ENCODE measurements at places on chromosomes 6 and 20.

DNA sequence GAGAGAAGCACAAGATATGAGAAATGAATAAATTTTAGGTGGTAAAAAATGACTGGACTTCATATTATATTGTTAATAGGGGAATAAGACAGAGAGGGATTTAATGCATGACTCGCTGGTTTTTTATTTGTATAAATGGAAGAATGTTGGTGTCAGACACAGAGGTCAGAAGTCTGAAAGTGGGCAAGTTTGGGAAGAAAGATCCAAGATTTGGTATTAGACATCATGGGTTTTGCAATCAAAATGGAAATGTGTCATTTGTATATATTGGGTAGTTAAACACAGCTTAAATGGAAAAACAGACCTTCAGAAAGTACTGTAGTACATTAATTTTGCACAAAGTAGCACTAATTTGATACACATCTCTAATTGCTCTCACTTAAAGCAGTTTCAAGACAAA is 96.2 kb downstream of the EYA4 start:
- no peak for DNase-seq

DNA sequence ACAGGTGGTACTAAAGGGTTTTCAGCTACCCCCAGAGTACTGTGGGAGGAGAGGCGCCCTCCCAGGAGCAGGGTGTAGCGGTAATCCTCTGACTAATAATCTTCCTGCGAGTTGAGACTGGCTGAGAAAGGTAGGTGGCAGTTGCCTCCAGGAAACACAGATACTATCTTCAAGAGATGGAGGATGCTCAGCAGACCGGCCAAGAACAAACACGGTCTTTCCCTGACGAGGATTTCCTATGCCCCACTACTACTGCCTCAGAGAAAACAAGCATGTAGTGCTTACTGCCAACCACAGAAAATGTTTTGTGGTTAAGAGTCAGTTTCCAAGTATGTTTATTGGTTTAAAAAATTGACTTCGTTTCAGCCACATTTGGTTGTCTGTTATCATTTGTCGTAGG is 26.8 kb downstream of the C6orf89 start:
- DNase-seq, result peak; percentile 48

GRCh38 chr20:4937407-4938319 is 63.6 kb downstream of the SLC23A2 start:
- no peak for DNase-seq

DNA sequence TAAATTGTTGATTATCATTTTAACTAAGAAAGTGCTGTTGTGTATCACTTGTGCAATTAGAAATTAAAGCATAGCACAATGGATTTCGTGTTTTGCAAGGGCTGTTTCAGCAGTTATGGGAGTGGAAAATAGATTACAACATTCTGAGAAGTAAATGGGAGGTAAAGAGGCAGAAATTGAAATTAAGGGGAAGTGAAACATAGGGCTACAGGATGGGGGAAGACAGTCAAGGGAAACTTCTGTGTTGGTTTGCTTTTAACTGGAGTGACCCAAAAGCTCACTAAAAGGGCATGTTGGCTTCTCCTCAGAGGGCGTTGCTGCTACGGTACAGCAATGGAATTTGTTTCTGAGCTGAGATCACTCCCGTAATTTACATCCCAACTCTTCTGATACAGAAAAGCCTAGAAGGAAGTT is 147.5 kb downstream of the BCAS1 start:
- DNase-seq, result no peak

GRCh38 chr6:42929821-42930360 is 611 bp downstream of the CNPY3 start:
- DNase-seq, result peak; percentile 53

GRCh38 chr6:83370567-83370966 is 60.3 kb downstream of the ME1 start:
- DNase-seq, result no peak

Data from activated T-cell treated with anti-CD3 and anti-CD28 coated beads for 48 hours (primary cell).